ENCODE measurements at places on chromosomes 12 and 14. TPM values are rescaled to one million over a fixed set of nuclear protein-coding genes. Genes with fewer than 3 reads are reported as not detected.

- no peak for DNase-seq
These were observed 124.4 kb upstream of the NOVA1 start for GRCh38 chr14:26722258-26722657.

DNA sequence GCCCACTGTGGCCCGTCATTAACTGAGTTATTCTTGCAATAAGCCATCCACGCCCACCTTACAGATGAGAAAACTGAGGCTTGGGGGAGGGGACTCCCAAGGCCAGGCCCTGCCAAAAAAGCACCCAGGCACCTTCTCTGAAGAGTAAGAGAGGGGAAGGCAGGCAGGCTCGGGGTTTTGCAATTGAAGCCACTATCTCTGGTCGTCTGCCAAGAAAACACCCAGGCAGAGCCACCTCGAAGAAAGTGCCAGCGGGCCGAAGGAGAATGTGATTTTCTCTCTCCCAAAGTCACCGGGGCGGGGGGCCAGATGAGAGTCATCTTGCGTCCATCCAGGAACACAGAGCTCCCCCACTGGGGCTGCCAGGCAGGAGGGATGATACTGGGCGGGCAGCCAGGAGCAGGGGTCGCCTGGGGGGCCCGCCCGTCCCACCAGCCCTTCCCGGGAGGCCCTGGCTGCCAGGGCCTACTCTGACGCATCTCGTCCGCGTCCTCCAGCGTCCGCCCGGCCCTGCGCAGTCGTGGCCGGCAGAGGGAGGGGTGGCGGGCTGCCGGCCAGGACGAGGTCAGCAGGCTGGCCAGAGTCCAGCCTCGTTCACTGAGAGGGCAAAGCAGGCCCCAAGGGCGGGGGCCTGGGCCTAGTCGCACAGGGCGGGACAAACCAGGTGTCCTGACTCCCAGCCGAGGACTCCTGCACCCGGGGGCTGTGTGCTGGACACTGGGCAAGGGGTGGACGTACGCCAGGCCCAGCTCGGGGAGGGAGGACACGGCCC is 74.3 kb downstream of the RFLNA start:
- DNase-seq, result peak; percentile 83

Gene CLEC4E
- total RNA-seq, result not detected

Gene CPM
- not detected for total RNA-seq

DNA sequence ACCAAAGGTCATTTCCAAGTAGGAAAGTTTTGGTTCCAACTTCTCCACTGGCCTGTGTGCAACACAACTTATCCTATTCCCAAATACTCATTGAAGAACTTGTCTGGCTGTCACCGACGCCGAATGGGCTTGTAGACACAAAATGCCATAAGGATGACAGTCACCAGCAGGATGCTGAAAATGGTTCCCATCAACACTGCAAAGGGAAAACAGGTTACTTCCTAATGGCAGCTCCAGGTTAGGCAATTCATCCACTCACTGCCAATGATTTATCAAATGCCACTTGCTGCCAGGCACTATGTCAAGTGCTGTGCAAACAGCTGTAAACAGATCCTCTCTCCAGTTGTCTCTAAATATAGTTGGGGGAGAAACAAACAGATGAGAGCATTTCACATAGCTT is 6.1 kb downstream of the C12orf76 start:
- DNase-seq, result no peak

DNA sequence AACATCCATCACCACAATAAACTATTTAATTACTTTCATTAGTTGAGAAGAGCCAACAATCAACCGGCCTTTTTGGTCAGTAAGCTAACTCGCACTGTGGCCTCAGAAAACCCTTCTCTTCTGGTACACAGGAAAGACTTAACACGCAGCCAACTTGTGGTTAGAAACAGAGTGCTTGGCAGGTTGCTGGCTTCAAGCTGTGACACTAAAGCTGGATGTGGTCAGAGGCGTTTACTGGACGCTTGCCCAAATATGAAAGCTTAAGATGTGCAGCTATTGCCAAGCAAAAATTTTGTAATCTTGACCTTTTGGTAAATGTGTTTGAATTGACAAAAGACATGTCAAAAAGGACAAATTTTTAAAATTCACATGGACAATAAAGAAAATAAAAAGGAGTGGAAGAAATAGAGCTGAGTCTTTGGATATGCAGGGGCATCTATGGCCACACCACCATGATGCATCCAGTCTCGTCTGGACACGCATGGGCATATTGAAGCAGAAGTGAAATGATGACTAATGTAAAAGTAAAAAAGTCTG is 2.6 kb upstream of the KLRK1 start:
- peak; percentile 84 for DNase-seq

- peak; percentile 58 for DNase-seq
These were observed 418.5 kb downstream of the TMEM121 start for GRCh38 chr14:105944632-105945610.

Gene IFNG-AS1
- total RNA-seq, result not detected

Gene PARPBP
- total RNA-seq, result 30.9 TPM

GRCh38 chr14:71629765-71630492 is 302.3 kb upstream of the RGS6 start:
- DNase-seq, result no peak

GRCh38 chr12:39619316-39619659 is 315 bp downstream of the ABCD2 start:
- DNase-seq, result no peak

DNA sequence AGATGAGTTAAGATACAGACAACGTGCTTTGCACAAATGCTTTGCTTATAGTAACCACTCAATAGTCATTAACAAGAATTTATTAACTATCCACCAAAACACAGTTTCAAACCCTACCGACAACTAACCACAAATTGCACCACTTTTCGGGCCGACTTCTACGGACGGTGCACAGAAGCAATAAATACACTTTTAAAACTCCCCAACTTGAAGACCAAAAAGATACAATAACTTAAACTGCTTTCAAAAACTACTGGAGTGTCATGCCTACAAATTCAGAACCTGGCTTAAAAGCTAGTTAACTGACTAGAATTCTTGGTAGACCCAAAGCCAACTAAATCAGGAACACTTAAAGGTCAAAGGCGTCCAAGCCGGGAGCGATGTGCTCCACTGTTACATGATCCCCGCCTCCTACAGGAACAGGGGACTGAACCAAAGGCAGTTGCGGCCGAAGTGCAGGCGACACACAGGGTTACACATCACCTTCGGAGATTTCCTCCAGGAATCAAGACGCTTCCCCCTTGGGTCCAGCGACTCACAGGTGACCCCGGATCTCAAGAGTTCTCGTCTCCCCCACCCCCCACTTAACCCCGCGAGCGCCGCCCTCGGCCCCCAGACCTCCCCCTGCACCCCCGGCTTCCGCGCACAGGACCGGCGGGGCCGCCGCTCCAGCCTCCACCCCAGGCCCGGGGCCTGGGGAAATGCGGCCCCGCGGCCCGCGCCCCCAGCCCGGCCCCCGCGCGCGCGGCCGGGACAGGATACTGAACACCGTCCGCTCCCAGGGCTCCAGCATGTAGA is 507 bp downstream of the SPTSSA start:
- peak; percentile 35 for DNase-seq

GRCh38 chr14:21036751-21037150 is 2.1 kb upstream of the RNASE13 start:
- peak; percentile 50 for DNase-seq

DNA sequence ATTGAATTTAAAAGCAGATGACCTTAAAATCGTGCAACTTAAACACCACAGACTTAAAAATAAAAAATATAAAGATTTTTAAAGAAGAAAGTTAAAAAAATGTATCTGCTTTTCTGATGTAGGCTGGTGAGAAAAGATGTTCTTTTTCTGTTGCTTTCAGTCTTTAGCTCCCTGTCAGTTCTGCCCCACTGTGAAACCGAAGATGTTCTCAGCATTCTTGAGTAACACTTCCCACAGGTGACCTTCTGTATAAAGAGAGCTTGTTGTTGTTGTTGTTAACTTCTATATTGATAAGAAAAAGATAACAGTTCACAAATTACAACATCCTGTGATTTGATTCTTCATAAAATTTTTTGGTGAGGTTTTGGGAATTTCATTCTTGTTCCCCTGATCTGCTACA is 377.9 kb upstream of the RGS6 start:
- DNase-seq, result no peak

Gene BHLHE41
- total RNA-seq, result 1.5 TPM

- peak; percentile 86 for DNase-seq
These were observed 42.6 kb upstream of the MED13L start for GRCh38 chr12:116319898-116320621.

DNA sequence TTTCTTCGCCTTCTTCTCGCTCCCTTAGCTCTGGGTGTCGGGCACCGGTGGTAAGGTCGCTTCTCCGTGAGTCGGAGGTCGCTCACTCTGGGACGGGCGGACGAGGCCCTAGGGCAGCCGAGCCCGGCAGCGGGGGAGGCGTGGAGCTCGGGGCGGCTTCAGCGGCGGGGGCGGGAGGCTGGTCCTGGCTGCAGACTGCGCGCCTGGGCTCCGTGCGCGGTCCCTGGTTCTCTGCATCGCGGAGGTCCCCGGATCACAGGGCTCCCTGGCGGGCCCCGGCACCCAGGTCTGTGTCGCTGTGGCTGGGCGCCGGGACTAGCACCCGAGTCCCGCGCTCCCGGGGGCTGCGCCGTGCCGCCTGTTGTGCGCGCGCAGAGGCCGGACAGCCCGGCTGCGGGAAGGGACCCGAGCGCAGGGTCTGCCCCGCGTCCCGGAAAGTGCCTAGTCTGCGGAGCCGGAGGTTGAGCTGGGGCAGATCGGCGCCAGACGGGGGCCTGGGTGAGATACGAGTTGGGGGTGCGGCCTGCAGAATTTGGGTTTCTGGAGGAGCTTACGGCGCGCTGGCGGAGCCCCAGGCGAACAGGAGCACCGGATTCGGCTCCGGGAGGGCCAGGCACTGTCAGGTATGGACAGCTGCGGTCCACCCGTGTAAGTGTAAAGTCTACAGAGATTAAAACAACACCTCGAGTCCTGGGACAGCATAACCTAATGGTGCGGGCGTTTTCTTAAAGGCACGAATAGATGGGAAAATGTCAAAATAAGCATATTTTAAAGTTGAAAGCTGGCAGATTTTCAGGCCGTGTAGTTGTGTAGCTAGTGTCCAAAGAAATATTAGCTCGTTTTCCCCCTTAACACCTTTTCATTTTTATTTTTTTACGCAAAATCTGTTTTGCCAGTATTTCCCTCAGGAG is 713 bp downstream of the FRMD6 start:
- peak; percentile 21 for DNase-seq

All from HT1080 (cell line).